ENCODE measurements at places on chromosomes 7 and 10.

- DNase-seq = no peak
Measured at GRCh38 chr7:85714951-85715350, 528.1 kb upstream of the SEMA3D start.

DNA sequence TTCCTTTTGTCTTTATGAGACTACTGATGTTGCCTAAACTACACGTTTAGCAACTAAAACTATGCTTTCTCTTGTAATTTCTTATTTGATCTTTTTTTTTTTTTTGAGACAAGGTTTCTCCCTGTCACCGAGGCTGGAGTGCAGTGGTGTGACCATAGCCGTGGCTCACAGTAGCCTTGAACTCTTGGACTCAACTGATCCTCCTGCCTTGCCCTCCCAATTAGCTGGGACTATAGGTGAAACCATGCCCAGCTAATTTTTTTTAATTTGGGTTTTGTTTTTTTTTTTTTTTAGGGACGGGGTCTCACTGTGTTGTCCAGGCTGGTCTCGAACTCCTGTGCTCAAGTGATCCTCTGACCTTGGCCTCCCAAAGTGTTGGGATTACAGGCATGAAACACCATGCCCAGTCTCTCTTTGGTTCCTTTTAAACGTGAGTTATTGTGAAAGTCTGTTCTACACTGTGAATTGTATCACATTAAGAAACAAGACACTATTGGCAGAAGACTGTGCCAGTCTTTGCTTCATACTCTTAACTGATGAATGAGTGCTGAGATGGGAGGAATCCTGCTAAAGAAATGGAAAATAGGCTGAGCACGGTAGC lies 6.4 kb downstream of the TMEM248 start:
- DNase-seq = no peak

DNA sequence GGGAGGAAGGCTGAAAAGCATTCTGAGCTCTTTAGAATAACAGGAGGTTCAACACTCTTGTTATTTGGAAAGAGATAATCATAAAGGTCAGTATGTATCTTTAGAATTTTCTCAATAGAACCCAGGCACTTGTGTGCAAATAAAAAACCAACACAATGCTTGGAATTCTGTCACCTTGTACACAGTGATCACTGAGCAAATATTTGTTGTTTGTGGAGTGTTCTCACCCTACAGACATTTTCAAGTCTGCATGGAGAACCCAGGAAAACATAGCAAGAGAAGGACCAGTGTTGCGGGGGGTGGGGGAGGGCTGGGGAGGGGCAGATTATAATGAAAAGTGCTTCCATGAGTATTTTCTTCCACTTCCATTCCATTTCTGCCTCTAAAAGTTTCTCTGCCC lies 87.4 kb downstream of the FAM107B start:
- no peak for DNase-seq

DNA sequence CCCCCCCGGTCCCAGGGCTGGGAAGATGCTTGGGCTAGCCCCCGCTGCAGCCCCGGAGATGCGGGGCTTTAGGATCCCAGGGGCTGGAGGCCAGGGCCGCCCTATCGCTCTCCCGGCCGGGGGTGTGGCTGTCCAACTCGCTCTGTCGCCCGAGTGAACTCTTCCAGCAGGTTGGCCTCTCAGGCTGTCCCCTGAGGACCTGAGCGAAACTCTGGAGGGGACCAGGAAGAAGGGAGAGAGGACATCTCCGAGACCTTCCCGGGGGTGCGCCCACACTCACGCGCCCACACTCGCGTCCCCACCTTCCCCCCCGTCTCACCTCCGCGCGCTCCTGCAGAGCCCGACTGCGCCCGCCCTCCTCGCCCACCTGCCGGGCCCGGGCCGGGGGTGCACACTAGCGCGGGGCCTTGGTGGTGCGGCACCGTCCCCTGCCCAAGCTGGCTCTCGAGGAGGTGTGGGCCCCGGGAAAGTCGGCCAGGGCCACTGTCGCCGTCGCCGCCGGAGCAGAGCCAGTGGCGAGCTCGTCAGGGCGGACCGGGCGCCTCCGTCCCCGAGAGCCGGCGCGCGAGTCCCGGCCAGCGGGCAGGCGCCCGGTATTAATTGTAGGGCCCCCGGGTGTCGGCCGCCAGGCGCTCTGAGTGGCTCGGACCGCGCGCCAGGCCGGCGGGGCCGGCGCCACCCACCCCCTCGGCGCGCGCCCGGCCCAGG lies 101.7 kb upstream of the SVIL start:
- DNase-seq = no peak

- no peak for DNase-seq
Measured at GRCh38 chr10:423178-423577, 266.3 kb downstream of the DIP2C start.

GRCh38 chr10:91975438-91975837 lies 51.9 kb downstream of the BTAF1 start:
- DNase-seq = peak; percentile 6

- DNase-seq = peak; percentile 13
Measured at GRCh38 chr7:93146472-93147141, 1.6 kb downstream of the SAMD9L start.

DNA sequence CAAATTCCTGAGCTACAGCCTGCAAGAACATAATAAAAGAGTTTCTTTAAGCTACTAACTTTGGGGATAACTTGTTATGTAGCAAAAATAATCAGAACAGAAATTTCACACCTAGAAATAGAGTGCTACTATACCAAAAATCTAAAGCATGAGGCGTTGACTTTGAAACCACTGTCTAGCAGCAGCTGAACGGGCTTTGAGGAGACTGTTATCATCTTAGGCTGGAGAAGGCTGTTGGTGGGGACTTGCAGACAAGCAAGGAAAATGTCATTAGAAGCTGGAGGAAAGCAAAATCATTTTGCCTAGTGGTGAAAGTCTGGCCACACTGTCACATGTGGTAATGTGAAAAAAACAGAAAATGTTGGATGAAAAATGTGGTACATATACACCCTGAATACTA lies 48.4 kb upstream of the ST8SIA6 start:
- DNase-seq = no peak

DNA sequence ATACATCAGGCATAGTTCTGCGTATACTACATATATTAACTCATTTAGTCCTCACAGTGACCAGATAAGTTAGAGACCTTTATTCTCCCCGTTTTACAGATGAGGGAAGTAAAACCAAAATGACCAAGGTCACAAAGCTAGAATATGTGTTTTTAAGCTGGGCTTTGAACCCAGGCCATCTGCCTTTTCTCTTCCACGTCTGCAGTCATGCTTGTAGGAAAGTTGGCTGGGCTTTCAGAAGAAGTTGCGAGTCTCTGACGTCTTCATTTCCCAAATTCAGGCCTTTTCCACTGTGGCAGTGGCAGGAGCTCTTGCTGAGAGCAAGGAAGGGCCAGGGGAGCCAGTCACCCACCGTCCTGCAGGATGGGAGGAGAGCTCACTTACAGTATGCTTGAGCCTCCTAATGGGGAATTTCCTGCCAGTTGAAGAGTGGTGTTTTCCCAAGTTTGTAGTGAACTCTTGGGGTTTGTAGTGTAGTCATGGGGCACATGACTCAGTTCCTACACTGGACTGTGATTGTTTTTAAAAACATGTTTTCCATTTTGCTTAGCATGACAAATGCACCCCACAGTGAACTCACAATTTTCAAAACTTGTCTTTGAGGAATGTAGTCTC lies 34.2 kb downstream of the CYP17A1 start:
- peak; percentile 36 for DNase-seq

- no peak for DNase-seq
Measured at GRCh38 chr7:115731796-115732471, 298.6 kb downstream of the TFEC start.

DNA sequence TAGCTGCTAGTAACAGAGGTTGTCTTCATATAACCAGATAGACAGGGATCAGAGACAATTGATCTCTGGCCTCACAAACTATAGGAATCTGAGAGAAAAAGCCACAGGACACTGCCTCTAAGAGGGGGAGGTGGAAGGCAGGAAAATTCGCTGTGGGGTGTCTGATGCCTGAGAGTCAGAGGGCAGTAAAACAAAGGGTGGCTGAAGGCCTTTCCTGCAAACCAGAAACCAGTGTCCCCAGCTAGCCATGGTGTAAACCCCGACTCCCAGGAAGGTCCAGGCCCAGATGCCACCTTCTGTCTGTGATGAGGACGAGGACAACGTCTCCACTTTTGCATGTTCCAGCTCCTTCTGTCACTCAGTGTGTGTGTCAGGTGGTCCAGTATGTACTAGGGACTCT lies 215.1 kb downstream of the ADARB2 start:
- no peak for DNase-seq

DNA sequence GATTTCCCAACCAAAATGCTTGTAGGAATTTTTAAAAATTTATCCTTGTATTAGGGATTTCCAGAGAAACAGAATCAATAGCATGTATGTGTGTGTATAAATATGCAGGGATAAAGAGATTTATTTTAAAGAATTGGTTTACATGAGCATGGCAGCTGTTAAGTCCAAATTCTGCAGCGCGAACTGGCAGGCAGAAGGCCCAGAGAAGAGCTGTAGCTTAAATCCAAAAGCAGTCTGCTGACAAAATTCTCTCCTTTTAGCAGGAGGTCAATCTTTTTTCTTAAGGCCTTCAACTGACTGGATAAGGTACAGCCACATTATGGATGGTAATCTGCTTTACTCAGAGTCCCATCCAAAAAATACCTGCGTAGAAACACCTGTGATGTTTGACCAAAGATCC lies 42.0 kb downstream of the PRR15 start:
- no peak for DNase-seq

GRCh38 chr7:26349005-26349915 lies 57.6 kb downstream of the SNX10 start:
- no peak for DNase-seq

DNA sequence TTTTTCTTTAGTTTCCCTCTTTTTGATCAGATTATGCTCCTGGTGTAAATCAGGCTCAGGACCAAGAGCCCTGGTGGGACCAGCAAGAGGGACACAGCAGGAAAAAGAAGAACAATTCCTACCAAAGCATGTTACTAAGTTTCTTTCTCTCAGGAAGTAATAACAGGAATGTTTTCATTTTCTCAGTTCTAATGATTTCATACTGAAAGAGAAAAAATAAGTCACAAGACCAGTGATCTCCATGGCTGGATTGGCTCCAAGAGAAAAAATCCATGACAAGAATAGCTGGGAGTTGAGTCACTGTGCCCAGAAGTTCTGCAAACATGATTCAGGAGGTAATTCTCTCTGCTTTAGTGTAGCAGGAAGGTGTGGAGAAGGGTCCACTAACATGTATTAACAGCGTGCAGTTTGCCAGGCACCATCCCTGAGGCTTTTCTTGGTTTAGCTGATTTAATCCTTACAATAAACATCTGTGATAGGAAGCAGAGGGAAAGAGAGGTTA lies 23.8 kb upstream of the IFIT2 start:
- no peak for DNase-seq

GRCh38 chr7:29487424-29487823 lies 76.2 kb upstream of the PRR15 start:
- no peak for DNase-seq

DNA sequence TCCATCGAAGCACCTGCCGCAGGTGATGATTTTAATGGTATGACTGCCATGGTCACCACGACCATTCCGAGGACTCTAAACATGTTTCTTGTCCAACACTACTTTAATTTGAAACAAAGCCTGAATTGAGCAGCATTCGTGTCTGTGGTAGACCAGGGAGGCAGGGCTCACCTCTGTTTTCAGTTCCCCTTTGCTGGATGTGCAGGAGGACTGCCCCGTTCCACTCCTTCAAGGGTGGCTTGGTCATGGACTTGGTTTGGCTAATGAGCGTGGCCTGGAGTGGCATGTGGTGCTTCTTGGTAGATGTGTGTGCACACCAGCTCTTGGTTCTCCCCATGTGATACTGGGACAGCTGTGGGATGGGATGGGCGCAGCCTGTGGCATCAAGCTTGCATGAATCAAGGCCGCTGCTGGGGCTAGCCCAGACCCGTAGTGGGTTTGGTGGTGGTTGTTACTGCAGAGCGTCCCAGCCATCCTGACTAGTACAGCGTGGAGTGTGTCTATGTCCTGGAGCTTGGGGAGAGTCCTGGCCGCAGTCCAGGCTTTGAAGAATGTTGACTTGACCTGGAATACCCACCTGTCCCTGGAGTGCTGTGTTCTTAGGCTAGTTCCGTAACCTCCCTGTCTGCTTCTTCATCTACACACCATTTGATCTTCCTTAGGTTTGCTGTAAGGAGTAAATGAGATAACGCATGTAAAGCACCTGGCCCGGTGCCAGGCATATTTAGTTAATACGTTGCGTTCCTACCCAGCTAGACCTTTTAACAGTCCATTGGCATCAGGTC lies 34.8 kb downstream of the MGMT start:
- no peak for DNase-seq

GRCh38 chr10:129233351-129234148 lies 233.5 kb upstream of the MGMT start:
- DNase-seq = no peak

GRCh38 chr10:101611096-101611905 lies 23.2 kb downstream of the DPCD start:
- DNase-seq = peak; percentile 14

GRCh38 chr10:48255722-48256121 lies 18.8 kb downstream of the FRMPD2 start:
- DNase-seq = no peak

DNA sequence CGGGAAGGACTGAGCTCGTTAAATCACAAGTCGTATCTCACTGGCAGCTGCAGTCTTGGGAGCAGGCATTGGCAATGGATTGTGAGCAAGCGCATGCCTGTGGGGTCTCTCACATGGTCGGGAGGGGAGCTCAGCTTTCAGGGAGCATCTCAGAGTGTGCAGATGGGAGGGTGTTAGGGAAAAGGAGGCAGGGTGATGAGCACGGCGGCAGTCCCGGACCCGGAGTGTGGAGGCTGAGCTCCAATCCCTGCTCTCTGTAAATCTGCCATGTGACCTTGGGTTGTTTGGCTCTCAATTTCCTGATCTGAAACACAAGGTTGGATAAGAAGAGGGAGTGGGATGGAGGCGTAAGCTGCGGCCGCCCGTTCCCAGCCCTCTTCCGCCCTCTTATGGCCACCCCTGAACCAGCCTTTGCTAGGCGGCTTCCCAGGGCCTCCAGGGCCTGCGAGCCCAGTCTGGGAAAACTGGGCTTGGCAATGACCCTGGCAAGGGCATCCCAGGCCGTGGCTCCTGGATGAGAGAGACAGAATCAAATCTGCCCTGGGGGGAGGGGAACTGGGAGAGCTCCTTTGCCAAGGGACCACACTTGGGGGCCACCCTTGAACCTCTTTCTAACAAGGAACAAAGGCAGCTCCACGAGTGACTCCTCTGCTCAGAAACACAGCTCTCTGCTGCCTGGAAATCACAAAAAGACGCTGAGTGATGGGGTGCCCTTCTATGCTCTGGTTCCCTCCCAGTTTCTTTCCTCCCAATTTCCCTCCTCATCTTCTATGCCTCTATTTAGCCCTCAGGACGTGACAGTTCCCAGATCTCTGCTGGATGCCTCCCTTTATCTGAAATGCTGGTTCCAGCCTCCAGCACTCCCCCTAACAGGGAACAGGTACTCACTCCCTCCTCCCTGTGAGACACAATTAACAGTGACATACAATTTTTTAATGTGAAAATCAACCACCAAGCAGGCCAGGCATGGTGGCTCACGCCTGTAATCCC lies 41.7 kb upstream of the LOXL4 start:
- peak; percentile 19 for DNase-seq

DNA sequence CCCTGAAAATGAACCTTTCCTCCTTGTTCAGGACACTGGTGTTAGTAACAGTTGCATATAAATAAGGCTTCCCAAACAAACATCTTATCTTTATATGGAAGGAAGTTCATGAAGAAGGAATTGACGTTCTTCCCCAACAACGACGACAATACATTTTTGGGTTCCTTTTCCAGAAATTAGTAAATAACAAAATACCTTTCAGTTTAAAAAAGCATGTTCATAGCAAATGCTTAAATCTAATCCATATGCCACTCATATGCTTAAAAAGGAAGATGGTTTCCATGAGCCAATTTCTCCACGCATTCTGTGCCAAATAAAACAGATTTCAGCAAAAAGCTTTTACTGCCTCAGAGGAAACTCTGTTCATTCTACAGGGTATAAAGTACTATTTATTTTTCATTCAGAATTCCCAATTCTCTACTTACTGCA lies 182.6 kb downstream of the COBL start:
- DNase-seq = no peak

Data from activated CD4-positive, alpha-beta T cell treated with anti-CD3 and anti-CD28 coated beads, Interleukin-2, amount 50 U/mL, for 16 hours (primary cell).